ENCODE measurements at places on chromosomes 3 and 15. TPM values are rescaled to one million over a fixed set of nuclear protein-coding genes. Genes with fewer than 3 reads are reported as not detected.

DNA sequence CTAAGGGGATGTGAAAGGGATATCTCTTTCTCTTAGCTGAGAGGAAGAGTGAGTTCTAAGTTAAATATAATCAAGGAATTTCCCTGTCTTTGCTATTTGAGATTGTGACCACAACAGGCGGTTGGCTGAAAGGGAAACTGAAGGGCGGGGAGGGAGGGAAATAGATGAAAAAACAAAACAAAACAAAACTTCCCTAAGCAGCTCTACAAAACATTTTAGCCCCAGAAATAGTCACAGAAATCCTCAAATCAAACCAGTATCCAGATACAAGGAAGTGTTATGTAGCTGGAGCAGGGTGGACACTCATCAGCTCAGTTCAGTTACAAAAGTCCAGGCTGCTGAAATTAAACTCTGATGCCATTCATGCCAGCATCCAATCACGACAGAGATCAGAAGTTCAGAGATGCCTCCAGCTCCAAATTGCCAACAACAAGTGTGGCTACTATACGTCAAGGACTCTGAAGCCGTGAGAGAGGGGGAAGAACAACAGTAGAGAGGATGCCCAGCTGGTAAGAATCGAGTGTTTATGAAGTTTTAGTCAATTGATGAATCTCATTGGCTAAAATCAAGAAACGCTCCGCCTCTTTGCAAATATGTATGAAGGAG, 319 bp upstream of the TP63 start:
- DNase-seq: no peak

Gene GOLGA6D
- not detected for total RNA-seq

GRCh38 chr3:195020921-195021320, 250.0 kb downstream of the XXYLT1 start:
- peak; percentile 67 for DNase-seq

Gene AADACL2
- total RNA-seq: not detected

Gene TMEM158
- total RNA-seq: 0.42 TPM

GRCh38 chr3:188133219-188133618, 20.7 kb upstream of the LPP start:
- DNase-seq: no peak

Gene SETD5
- 145 TPM for total RNA-seq

Gene PLSCR5
- total RNA-seq: not detected

GRCh38 chr3:24773798-24774197, 279.1 kb upstream of the THRB start:
- peak; percentile 61 for DNase-seq

DNA sequence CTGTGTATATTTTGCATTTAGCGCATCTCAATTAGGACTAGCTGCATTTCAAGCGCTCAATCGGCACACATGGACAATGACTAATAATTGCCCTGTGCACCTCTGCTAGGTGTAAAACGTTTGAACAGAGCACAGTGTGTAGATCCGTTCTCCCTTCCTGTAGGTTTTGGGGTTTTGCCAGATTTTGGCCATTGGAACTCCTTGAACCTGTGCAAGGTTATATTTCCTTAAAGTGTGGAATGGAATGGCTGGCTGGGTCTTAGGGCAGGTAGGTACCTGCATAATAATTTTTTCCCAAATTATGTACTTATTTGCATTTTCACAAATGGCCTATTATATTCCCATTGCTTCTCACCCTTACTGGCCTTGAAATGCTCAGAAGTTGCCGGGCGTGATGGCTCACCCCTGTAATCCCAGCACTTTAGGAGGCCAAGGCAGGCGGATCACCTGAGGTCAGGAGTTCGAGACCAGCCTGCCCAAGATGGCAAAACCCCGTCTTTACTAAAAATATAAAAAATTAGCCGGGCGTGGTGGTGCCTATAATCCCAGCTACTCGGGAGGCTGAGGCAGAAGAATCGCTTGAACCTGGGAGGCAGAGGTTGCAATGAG, 777 bp downstream of the RNU5B-1 start:
- DNase-seq: no peak

Gene PHLDB2
- 72.0 TPM for total RNA-seq

DNA sequence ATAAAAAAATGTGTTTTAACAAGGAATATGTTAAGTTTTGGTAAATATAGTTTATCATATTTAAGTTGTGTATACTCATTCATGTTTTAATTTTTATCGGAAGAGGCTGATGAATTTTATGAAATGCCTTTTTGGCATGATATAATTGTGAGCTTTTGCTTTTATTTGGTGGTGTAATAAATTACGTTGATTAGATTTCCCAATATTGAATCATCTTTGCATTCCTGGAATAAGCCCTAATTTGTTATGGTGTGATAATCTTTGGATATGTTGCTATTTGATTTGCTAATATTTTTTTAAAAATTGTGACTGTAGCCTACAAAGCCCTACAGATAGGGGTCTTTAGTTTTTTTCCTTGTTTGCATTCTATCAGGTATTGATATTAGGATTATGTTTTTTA, 107.4 kb downstream of the IGF1R start:
- no peak for DNase-seq

Gene LYZL4
- total RNA-seq: not detected

DNA sequence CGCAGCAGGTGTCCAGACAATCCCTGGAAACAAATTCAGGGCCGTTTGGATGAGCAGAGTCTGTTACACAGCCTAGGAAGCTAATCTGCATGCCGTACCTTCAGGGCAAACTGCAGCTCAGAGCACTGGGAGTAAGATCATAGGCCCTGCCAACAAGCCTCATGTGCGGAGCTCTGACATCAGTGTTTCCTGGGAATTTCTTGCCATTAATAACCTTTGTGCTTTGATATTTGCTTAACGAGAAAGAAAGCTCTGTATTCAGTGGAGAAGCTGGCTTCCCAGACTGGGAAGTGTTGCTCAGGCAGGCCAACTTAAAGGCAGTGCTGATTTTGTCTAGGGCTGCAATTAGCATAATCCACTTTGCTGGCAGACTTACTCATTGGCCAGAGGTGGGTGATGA, 116.1 kb upstream of the KLHL25 start:
- DNase-seq: no peak

- no peak for DNase-seq
These were observed 286.7 kb downstream of the SHOX2 start for GRCh38 chr3:157819270-157820156.

GRCh38 chr3:151346292-151346691, 16.9 kb upstream of the P2RY13 start:
- no peak for DNase-seq

DNA sequence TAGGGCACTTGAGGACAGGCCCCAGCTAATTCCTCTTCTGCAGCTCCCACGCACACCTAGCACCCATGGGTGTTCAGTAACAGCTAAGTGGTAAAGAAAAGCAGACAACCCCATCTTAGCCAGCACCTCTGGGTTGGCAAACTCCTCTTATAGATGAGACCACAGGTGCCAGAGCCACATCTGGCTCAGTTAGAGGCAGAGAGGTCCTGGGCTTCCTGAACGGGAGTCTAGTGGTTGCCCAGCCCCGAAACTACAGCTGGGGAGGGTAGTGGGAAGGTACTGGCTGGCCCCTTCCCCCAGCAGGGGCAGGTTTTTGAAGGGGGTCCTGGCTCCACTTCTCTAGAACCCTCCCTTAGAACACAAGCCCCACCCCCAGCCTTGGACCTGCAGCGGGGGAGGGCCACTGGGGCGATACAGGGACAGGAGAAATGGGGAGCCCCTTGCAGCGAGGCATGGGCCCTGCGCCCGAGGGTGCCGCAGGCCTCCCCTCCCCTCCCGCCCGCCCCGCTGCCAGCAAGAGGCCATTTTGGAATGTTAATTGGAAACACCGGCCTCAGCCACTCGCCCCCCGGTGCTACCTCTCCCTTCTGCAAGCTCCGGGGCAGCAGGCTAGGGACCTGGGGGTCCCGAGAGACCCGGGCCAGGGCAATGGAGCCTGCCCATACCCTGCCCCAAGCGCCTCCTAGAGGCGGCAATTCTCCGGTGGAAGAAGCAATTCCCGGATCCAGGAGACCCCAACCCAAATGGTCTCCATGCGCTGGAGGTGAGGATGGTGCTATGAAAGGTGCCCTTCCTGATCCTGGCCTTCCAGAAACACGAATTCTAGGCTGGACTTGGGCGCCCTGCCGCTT, 1.5 kb downstream of the DUSP7 start:
- peak; percentile 20 for DNase-seq

GRCh38 chr3:189981668-189982067, 139.0 kb downstream of the P3H2 start:
- peak; percentile 42 for DNase-seq

Gene PLCH1
- total RNA-seq: not detected

Gene IL5RA
- total RNA-seq: not detected

DNA sequence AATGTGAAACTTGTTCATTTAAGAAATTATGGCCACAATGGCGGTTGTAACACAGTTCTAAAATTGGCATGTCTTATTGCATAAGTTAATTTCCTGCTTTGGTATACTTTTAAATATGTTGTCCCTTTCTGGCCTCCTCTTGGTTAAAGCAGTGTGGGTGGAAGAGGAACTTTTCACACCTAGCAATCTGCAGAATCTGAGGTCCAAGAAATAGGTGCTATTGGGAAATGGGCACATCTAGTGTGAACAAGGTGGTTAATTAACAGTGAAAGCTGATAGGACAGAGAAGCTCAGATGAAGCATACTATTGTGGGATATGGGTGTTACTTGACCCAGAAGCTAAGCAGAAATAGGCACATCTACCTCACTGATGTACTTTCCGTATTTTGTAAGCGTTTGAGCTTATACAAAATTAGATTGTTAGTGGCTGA, 10.6 kb downstream of the CMC1 start:
- DNase-seq: no peak

Gene GTF2A2
- total RNA-seq: 128 TPM

Gene TNFAIP8L3
- 38.3 TPM for total RNA-seq

Data from endothelial cell of umbilical vein (primary cell).